Stimulated activated CD8-positive, alpha-beta memory T cell treated with anti-CD3 and anti-CD28 coated beads, Interleukin-4, amount 100 ng/mL, for 1 hour (primary cell): ENCODE measurements at places on chromosomes 7 and 10.

- no peak for DNase-seq
These were observed 50.8 kb downstream of the GRB10 start for GRCh38 chr7:50731703-50732582.

DNA sequence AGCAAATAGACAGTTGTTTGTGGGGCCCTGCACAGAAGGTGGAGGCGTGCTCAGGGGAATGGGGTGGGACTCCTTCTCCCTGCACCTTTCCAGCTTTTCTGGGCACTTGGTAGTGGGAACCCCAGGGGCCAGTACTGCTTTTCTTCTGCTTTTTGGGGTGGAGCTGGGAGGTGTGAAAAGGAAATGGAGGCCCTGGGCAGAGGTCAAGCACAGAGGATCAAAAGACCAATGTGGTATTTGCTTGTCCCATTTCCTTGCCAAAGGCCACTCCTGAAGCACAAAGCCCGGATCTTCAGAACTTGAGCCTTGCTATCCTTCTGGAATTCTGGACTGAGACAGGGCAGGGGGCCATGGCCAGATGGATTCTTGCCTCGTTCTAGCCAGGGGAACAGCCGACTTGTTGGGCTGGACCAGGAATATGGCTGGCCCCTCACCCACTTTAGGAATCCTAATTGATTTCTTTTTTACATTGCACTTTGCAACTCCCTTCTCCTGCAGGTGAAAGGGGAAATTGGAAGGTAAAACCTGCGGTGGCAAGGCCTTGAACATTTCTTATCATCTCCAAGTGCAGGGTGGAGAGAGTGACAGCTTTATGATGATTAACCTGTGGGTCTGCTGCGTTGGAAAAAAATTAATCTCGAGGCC, 26.5 kb downstream of the ADRA2A start:
- DNase-seq = no peak

- no peak for DNase-seq
These were observed 147.3 kb downstream of the NRCAM start for GRCh38 chr7:108308903-108309302.

GRCh38 chr10:11344081-11344480, 267.4 kb downstream of the USP6NL start:
- no peak for DNase-seq

DNA sequence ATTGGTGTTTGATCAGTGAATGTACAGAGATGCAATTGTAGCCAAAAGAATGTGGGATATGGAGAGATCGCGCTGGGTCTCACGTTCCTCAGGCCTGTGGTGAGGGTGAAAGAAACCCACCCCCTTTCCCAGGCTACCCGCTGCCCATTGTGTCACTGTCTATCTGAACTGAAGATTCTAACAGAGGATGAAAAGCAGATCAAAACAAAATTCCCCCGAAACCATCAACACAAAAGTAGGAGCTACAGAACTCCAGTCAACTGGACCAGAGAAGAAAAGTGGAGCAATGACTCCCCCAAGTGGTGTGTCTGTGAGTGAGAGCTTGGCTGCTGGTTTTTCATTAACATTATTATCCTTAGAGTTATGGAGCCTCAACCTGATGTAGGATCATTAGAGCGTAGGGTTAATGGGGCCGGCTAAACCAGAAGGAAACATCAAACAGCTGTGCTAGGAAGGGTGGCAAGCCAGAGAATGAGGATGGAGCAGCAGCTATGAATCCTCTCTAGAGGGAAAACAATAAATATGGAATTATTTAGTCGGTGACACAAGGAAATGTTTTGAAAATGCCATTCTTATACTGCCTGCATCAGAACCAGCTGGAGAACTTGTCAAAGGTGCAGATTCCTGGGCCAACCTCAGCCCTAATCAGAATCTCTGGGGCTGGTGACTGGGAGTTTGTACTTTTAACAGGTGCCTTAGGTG, 38.3 kb downstream of the AKR1B1 start:
- no peak for DNase-seq

DNA sequence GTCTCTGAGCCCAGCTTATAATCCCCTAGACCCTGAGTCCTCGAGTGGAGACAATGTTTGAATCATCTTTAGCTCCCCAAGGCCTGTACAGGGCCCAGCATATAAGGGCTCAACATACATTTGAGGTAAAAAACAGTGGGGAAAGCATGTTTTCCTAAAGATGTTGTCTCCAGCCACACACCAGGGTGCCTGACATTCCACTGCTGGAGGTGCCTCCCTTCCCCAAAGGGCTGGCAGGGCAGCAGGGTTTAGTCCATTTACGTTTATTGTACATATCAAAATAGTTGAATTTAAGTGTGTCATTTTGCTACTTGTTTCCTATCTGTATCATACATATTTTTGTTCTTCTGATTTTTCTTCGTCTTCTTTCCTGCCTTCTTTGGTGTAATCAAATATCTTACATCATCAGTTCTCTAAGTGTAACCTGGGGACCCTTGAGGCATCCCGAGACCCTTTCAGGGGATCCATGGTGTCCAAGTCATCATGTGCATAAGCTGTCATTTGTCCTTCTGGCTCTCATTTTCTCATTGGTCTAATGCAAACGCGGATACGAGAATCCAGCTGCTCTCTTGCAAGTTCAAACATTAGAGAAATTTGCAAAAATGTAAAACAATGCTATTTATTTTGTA, 101.6 kb downstream of the PDGFA start:
- no peak for DNase-seq

GRCh38 chr7:50791363-50791937, 8.8 kb upstream of the GRB10 start:
- DNase-seq = no peak

DNA sequence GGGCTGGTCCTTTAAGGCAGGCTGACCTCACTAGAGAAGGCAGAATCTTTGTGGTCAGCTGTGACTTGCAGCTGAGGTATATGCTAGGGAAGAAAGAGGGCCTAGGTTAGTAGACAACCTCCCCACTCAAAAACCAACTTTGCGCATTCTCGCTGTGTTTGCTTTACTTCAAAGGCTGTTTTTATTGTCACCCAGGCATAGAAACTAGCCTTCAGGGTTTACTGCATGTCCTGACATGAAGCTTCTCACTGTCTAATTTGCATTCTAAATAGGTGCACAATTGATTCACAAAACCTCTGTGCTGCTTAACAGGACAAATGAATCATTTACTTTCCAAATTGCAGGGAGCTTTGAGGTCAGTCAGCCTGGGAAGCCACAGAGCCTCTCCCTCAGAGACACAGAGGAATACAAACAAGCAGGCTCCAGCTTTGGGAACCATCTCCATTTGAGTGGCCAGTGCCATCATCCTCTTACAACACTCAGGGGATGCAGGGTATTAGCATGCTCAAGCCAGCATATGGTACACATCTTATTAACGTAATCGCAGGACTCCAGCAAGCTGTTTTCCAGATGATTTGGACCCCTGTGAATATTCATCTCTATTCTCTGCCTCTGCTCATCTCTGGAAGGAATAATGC, 596.4 kb upstream of the GHITM start:
- DNase-seq = no peak

- no peak for DNase-seq
These were observed 25.0 kb upstream of the WDR11 start for GRCh38 chr10:120825878-120826769.

DNA sequence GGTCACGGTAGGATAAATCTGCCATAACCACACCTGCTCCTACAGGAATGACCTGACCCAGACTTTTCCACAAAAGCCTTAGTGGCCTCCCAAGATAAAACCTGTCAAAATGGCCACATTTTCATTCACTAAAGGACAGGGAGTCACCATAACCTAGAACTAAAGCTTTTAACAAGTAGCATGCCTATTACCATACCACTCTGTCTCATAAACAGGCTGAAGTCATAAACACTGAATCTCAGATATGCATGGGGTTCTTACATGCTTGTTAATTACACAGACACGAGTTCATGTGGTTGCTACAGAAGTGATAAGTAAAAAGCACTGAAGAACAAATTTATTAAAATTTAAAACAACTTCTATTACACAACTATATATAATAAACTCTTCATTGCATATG, 56.0 kb downstream of the HIPK2 start:
- no peak for DNase-seq

GRCh38 chr7:96649981-96650380, 59.7 kb downstream of the SEM1 start:
- DNase-seq = no peak

GRCh38 chr10:49253340-49253906, 45.5 kb upstream of the C10orf71 start:
- no peak for DNase-seq

- no peak for DNase-seq
These were observed 1.8 kb upstream of the VWC2 start for GRCh38 chr7:49771427-49772176.

DNA sequence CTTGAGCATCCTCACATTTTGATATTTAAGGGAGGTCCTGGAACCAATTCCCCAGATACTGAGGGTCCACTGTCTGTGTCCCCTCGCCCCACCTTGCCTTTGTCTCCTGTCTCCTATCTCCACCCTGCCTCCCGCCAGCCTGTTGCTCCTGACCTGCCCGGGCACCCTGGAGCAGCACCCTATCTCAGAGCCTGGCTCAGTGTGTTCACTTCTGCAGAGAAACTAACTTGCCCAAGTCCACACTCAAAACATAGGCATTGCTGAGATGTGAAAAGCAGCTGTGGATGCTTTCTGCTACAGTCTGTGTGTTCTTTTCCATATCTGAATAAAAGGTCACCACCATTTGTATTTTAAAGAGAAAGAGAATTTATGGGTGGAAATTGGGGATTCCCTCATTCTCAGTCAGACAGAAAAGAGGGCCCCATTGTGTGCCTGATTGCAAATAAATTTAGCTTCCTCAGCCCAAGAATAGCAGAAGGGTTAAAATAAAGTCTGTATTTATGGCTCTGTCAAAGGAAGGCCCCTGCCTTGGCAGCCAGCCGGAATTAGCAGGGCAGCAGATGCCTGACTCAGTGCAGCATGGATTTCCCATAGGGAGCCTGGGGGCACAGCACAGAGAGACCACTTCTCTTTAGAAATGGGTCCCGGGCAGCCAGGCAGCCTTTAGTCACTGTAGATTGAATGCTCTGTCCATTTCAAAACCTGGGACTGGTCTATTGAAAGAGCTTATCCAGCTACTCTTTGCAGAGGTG, 161.3 kb downstream of the EGFR start:
- DNase-seq = no peak

- no peak for DNase-seq
These were observed 19.8 kb downstream of the MDFIC start for GRCh38 chr7:114941692-114942091.

- no peak for DNase-seq
These were observed 115.8 kb upstream of the VSTM2A start for GRCh38 chr7:54426406-54426805.

- DNase-seq = no peak
These were observed 13.3 kb upstream of the PAPSS2 start for GRCh38 chr10:87646192-87646909.

GRCh38 chr7:26649388-26649787, 215.0 kb downstream of the SKAP2 start:
- DNase-seq = no peak

DNA sequence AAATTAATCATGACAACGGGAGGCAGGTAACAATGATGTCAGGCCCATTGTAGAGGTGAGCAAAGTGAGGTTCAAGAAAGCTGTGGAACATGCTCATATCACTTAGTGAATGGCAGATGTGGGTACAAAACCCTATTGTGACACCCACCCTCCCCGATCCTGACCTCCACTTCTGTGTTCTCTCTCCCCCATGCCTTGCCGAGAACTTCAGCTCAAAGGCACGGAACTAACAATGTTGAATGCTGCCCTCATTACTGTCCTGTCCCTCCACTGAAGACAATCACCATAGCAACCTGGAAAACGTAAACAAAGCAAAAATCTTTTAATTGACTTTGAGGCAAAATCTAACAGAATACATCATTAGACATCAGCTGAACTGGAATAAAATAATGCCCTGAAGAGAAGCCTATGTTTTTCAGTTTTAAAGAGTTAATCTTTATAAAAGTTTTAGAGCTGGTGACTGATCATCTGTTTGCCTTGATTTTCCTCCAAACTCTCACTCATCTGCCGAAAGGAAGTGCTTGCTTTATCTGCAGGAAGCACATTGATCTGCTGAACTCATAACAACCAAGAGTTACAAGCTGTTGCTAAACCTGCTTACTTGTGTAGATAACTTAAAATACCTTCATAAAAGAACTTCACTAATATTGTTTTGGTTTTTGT, 133.6 kb downstream of the CUBN start:
- DNase-seq = no peak

DNA sequence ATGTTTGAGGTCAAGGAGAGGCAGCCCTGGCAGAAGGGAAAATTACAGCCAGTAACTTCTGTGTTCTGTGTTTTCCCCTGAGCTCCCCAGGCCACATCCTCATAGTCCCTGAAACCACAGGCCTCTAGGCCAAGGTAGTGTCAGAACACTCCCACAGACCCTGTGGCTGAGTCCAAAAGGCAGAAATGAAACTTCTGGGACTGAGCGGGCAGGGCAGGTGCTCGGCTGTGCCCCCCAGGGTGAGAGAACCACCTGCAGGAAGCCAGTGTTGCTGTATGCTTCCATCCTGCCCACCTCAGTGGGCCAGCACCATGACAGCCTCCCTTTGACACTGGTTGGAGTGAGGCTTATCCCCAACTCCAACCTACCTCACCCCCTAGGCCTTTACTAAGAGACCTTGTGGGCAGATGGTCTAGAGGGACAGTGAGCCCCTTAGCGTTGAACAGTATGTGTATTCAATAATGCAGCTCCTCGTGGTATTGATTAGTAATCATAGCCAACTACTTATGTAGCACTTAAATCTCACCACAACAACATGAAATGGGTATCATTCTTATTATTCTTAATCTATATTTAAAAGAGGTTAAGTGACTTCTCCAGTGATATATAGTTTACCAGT, 30.3 kb downstream of the PIK3CG start:
- no peak for DNase-seq

DNA sequence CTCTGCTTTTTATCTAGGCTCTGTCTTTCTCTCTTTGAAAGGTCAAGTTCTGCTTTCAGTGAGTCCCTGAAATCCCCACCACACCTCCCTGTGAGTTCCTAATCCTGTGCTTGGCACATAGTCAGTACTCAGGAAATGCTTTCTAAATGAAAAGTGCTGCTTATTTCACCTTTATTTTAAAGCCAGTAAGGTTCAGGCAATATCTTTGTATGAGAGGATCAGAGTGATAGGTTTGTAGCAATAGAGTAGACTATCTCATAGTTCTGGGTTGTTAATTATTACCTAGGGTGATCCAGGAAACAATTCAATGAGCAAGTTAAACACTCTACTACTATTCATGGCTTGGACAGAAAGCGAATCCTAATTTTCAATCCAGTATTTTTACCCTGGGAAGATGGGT, 7.4 kb upstream of the LAMB1 start:
- no peak for DNase-seq

GRCh38 chr7:47297120-47297519, 284.8 kb downstream of the TNS3 start:
- DNase-seq = no peak

DNA sequence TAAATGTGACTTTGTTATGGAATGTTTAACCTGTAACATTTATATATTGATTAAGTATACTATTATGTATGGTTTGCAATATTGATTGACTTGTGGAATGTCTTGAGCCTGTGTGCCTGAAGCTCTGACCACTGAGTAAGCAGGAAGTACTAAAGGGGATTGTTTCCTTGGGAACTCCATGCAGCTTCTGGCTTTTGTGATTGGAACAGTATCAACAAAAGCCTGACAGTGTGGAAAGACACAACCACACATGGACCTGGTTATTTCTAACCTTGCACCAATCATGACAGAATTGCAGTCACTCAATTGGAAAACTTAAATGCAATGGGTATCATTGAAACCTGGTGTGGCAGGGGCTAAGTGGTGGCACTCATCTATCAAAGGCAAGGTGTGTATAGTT, 45.5 kb upstream of the PIK3CG start:
- no peak for DNase-seq
